ENCODE measurements at places on chromosomes 12 and 14.

DNA sequence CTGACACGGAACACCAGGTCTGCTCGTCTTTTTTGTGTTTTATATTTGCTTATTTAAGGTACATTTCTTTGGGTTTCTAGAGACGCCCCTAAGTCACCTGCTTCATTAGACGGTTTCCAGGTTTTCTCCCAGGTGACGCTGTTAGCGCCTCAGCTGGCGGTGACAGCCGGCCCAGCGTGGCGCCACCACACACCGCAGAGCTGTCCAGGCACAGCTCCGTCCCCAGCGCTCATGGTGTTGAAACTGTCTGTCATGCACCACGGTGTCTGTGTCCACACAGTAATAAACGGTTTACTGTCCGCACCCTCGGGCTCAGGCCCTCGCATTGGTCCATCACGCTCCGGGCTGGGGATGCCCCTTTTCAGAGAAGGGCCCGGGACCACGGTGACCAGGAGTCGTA, 15.5 kb downstream of the DEGS2 start:
- DNase-seq, result no peak

- no peak for DNase-seq
Measured at GRCh38 chr12:114667669-114668150, 16.3 kb downstream of the TBX3 start.

DNA sequence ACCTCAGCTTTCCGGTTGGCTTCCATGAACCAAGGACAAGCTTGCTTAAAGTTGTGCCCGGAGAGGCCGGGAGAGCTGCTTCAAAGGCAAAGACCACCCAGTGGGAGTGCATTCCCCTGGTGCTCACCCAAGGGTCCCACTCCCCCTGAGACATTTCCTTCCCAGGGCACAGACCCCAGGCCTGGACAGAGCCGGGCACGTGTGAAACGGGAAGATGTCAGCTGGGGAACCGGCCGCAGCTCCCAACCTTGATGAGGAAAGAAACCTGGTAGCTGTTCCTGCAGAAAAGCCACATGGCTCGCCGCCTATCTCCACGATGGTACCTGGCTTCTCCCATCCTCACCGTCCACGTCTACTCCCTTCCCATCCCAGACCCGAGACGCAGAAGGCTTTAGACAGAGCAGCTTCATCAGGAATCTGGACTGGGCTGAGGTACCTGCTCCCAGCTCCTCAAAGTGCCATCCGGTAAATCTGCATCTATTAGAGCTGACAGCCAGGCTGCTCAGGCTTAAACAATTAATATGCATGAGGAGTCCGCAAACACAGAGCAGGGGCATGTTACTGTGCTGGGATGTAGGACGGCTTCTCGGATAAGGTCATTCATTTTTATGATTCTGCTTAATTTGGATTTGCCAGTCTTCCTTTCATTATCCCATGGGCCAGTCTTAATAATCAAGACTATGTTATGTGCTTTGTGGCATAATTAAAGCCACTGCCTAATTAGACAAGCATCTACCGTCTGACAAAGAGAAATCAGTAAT, 53.1 kb downstream of the GALNT9 start:
- DNase-seq, result no peak

GRCh38 chr12:28235985-28236384, 45.7 kb downstream of the CCDC91 start:
- no peak for DNase-seq

GRCh38 chr12:120473807-120474615, 4.5 kb upstream of the SRSF9 start:
- no peak for DNase-seq

Measured in fibroblast of skin of back (primary cell).